ENCODE measurements at places on chromosomes 6 and 20.

- DNase-seq: no peak
These were observed 50.0 kb downstream of the SOBP start for GRCh38 chr6:107539849-107540464.

GRCh38 chr20:62676976-62677375 is 31.7 kb upstream of the NTSR1 start:
- DNase-seq: no peak

DNA sequence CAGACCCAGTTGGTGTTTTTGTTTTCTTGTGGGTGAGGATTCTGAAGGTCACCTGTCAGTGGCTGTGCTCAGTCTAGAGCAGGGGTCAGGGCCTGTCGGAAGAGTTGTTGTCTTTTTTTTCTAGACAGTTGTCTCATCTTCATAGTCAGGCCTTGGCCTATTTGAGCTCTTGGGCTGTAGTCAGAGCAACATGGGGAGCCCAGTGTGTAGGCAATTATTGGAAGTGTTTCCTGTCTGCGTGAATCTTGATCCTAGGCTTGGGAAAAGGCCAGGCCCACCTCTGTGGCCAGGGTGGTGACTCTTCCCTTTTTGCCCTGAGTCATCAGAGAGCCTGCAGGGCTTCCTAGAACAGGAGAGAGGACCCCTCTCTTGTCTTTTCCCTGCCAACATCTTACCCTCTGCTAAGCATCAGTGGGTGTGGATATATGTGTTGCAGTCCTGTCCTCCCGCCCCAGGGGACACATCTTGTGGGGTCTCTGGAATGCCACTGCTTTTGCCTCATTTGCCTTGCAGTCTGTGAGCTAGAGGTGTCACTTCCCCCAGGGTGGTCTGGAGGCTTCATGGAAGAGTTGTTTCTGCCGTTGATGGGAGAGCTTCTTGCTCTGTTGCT is 11.4 kb downstream of the TJAP1 start:
- no peak for DNase-seq

DNA sequence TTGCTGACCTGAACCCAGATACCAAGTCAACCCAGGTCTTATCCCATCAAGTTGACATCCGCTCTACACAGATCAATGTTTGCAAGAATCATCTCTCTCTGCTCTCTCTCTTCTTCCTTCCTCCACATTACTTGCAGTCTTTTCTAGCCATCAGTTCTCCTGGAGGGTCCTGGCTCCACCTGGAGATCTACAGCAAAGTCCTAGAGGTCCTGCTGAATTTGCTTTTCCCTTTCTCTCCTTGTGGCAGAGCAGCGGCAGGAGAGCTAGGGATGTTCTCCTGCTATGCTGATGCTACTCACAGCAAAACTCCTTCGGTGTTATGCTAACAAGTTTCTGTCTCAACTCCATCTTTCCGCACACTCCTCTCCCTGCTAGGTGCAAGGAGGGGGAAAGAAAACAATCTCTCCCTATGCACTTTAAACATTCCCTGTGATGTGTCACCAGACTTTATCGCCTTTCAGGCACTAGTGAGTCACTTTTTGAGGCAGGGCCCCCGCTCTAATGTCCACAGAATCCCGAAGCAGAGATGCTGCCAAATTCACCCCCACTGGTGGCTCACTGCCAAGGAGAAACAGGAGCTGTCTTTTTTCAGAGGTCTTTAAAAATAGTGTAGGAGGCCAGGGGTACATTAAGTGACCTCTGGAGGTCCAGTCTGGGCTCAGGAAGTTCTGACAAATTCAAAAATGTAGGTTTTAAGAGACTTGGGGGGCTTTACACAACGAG is 62.6 kb downstream of the FAM50B start:
- DNase-seq: no peak

GRCh38 chr6:5181510-5182317 is 79.0 kb downstream of the LYRM4 start:
- no peak for DNase-seq

- no peak for DNase-seq
These were observed 9.2 kb upstream of the PLEKHG1 start for GRCh38 chr6:150590446-150590845.

GRCh38 chr20:57716202-57716601 is 6.4 kb upstream of the PMEPA1 start:
- DNase-seq: no peak

GRCh38 chr6:37779111-37779800 is 40.3 kb upstream of the ZFAND3 start:
- no peak for DNase-seq

GRCh38 chr6:165959627-165960026 is 208.0 kb downstream of the TBXT start:
- DNase-seq: no peak

DNA sequence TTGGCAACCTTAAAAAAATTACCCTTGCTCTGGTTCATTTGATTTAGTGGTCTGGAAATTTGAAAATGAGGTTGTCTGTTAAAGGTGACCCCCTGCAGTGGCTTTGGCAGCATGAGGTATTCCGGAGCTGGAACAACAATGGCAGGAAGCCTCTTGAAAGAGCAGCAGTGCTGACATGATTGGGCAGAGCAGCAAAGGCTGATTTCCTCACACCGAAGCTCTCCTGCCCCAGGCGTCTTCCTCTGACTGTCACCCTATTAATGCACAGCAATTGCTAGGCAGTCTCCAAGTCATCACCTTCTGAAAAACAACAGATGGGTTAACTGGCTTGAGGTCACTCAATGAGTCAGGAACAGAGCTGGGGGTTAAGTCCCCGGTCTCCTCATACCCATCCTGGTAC is 241.8 kb upstream of the MMS22L start:
- DNase-seq: no peak

- no peak for DNase-seq
These were observed 234.1 kb downstream of the GMPR start for GRCh38 chr6:16472349-16473069.

DNA sequence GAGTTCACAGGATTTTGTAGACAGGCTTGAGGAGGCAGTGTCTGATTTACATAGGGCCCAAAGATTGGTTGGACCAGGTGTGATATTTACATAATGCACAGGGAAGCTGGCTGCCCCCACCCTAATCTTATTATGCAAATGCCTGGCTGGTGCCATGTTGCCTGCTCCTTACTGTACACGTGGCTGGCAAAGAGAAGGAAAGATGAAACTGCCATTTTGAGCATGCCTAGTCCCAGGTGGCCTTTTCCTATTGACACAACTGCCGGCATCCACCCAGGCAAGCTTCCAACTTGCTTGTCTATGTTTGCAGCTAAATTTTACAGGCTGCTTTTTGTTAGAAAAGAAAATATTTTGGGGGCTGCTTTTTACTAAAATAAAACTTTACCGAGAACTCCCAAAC is 174.6 kb downstream of the LMBRD1 start:
- no peak for DNase-seq

DNA sequence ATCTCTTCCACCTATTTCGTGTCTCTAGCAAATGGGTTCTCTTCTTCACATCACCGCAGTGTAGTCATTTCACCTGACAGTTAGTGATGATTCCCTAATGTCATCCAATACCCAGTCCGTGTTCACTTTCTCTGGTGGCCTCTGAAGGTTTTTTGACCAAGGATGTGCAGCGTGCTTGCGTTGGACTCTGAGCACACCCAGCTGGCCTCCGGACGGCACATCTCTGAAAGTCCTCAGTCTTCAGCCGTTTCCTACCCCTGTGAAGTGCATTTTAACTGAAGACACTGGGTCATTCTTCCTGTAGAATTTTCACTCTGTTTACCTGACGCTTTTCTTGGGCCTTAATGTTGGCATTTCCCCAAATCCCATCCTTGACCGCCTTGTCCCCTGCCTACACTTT is 98.7 kb downstream of the ERMARD start:
- no peak for DNase-seq

DNA sequence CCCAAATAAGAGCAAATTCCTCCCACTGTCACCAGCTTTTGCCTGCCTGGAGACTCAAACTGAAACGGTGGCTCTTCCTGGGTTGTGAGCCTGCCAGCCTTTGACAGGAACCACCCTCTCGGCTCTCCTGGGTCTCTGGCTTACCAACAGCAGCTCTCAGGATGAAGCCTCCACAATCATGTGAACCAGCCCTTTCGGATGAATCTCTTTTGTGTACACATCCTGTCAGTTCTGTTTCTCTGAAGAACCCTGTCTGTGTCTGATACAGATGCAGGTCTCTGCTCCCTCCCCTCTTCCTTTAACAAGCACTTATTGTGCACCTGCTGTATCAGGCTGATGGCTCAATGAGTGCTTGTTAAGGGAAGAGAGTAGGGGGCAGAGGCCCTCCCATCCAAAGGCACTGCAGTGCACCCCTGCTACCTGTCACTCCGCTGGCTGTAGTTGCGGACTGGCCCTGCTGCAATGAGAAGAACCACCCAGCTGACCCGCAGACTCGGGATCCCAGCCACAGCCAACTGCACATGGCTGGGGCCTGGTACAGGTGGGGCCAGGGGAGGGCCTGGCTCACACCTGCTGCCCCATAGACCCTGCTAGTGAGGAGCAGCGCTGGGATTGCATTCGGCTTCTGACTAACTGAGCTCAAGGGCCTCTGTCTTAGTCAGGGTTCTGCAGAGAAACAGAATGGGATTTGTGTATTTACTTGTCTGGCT is 120.1 kb upstream of the PMEPA1 start:
- DNase-seq: no peak

DNA sequence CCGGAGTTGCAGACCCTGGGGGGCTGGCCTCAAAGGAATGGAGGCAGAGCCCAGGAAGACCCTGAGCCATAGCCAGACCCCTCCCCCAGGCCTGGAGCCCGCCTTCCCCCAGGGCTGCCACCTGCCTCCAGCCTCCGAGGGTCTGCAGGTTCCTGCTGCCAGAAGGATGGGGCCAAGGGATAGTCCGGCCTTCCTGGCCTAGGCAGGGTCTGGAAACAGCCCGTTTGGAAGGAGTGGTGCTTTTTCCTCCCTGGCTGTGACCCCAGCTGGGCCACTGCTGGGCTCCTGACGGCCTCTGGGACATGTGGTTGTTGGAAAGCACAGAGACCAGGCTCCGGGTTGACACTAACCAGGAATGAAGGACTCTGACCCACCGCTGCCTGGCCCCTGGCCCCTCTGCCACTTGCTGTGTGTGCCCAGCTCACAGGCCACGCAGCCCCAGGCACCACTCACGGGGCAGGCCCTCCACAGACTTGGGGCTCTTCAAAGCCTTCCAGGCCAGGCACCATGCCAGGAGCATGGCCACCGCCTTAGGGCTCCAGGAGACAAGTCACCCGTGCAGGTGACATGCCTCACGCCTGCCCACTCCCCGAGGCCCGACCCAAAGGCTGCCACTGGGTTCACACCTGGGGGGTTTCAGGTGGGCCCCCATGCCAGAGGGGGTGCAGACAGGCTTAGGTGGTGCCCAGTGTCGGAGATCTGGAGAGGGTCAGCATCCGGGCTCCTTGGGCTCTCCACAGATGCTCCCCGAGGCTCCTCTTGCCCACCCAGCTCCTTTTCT is 3.9 kb upstream of the LAMA5 start:
- DNase-seq: no peak

DNA sequence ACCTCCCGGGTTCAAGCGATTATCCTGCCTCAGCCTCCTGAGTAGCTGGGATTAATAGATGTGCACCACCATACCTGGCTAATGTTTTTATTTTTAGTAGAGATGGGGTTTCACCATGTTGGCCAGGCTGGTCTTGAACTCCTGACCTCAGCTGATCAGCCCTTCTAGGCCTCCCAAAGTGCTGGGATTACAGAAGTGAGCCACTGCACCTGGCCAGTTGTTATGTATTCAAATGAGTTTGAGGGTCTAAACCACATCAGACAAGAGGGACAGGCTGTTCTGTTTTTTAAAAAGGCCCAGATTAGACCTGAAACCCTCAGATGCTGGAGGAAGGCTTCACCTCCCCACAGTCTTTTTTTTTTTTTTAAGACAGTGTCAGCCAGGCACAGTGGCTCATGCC is 4.1 kb upstream of the SPAG4 start:
- DNase-seq: no peak

- DNase-seq: no peak
These were observed 8.4 kb downstream of the TXNDC5 start for GRCh38 chr6:7902221-7902620.

- DNase-seq: no peak
These were observed 164.6 kb downstream of the CLIC5 start for GRCh38 chr6:45851034-45851400.

DNA sequence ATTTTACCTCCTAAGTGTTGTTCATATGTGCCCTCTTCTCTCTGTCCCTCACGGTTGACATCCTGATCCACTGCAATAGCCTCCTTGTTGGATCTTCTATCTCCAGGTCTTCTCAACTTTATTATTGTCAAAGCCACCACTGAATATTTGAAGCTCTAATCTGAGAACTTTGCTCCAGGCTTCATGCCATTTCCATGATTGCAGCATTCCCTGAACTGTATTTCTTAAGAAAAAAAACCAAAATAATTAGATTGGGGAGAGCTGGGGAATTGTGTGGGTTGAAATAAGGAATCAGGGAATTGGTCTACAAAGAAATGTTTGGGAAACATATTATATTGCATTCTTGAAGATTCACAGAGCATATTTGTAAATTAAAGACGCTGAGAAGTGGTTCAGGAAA is 2.5 kb upstream of the STX7 start:
- no peak for DNase-seq

DNA sequence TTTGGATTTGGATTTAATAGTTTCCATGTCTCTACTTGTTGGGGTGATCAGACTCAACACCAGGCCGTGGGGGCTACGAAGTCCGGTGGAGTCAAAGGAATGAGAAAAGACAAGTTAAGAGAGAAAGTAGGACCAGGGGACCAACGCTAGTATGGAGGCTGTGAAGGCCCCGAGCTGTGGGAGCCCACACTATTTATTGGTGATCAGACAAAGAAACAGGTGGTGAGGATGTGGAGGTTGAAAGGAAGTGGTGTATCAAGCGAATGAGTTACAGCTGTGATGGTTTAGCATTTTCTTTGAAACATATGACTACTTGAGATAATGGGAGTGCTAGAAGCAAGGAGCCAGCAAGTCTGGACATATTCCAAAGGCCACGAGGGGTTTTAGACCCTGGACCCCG is 62.4 kb downstream of the AKAP7 start:
- peak; percentile 64 for DNase-seq

GRCh38 chr6:14129575-14129974 is 12.0 kb downstream of the CD83 start:
- DNase-seq: peak; percentile 54

DNA sequence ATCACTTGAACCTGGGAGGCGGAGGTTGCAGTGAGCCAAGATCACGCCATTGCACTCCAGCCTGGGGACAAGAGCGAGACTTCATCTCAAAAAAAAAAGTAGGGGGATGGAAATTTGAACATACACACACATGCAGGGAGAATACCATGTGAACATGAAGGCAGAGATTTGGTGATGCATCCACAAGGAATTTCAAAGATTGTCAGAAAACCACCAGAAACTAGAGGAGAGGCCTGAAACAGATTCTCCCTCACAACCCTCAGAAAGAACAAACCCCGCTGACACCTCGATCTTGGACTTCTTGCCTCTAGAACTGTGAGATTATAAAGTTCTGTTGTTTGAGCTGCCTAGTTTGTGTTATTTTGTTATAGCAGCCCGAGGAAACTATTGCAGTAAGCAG is 125.5 kb downstream of the GPX5 start:
- DNase-seq: no peak

DNA sequence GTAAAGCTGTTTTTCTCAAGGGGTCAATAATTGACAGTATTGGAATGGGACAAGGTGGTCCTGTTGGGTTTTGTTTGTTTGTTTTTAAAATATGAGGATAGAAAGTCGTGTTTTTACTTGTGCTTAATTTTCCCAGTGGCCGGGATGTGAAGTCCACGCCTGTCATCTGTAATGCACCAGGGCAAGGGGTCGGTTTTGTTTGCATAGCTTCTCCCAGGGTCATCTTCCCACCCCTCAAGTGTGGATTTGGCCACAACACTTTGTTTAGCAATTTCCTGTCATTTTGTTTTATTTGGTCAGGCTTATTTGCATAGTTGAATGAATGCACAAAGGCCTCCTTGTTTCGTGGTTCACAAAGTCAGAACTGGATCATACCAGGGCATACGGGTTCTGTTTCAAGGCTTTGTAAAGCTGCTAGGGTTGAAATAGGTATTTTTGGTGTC is 29.8 kb downstream of the SYNJ2 start:
- no peak for DNase-seq

All from activated CD4-positive, alpha-beta T cell treated with anti-CD3 and anti-CD28 coated beads, Interleukin-2, amount 10 ng/mL, durations not matched to agents 7 days and 5 days (primary cell).